ENCODE measurements at places on chromosomes 12 and 14.

GRCh38 chr12:2282318-2282717 is 229.5 kb downstream of the CACNA1C start:
- no peak for DNase-seq

DNA sequence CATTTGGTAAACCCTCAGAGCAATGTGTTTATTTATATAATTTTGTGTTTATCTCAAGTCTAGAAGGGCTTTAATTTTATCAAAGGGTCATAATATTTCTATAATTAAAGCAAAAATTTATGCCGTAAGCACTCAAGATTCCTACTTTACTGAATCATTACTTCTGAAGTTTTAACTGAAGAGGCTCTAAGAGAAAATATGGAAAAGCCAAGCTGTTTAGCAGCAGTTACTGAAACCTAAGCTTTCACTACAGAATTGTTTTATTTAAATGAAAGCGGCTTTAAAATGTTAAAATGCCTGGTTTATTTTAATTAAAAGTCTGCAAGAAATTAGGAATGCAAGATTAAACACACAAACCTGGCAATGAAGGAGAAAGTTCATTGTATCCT is 73.9 kb upstream of the BBS10 start:
- DNase-seq, result no peak

- no peak for DNase-seq
Observed at GRCh38 chr14:24123424-24124417, 6.7 kb upstream of the FITM1 start.

GRCh38 chr14:83291714-83292113 is 1758.1 kb upstream of the SEL1L start:
- DNase-seq, result no peak

DNA sequence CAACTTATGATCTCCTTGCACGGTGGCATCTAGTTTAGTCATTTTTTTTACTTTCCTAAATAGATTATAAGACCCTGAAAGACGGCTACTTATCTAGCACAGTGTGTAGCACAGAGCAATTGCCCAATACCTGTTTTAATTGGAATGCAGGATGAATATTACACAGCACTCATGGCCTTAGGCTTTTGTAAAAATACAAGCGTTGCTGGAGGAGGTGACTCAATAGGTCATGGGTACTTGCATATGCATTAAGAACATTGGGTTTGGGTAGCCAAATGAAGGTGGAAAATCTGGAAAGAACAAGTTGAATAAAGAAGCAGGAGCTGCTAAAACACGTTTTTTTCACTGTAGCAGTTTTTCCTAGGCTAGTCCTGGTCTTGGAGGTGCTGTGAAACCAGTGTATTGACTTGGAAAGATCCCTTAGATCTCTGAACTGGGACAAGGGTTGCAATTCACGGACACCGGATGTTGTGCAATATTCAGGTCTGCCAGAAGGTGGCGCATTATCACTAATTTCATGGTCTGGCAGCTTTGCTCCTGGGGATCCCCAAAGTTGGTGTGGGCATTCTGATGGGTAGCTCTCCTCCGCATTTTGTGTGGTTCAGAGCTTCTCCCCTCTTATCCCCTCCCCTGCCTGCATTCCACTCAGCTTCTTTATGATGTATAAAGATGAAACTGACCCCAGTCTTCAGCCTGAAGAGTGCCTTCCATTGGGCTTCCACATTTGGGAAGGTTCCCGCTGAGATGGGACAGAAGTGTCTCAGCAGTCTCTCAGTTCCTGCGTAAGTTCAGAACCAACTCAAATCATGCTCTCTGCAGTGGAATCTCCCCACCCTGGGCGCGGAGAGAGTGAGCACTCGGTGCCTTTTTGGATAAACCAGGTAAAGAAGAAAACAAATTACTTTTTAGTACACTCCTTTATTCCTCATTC is 278.3 kb downstream of the NRXN3 start:
- no peak for DNase-seq

DNA sequence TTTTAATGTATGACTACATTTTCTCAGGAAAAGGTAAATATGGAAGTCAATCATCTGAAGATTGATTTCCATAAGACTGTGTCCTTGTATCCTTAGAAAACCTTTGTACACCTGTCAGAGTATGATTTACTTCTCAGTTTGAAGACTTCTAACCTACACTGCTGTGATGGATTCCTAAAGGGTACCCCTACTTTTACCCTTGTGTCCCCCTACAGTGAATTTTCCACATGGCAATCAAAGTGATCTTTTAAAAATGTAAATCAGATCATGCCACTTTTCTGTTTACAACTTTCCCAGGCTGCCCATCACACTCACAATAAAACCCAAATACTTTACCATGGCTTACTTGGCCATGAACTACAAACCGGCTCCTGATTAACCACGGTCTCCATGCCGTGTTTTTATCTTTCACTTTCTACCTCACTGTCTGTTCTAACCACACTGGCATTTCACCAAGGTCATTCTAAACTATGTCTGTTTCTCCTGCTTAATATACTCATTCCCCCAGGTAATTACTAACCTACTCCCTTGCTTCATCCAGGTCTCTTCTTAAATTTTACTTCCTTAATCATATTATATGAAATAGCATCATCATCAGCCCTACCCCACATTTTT is 8.1 kb downstream of the DNAI7 start:
- no peak for DNase-seq

DNA sequence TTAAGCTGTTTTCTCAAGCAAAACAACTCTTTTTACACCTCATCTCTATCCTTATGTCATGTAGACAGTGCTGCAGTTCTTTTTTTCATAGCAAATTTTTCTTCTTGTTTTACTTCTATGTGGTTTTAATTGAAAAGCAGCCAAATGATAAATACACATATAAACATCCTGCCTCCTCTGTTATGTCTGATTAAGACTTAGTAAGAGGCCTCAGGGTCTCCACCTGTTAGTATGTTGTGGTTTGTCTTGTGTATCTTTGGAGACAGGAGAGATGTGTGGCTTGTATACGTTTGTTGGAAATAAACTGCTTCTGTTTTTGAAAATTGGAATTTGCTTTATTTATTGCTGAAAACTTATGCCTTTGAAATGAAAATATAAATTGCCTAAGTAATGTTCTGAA is 32.0 kb downstream of the PEX5 start:
- DNase-seq, result no peak

DNA sequence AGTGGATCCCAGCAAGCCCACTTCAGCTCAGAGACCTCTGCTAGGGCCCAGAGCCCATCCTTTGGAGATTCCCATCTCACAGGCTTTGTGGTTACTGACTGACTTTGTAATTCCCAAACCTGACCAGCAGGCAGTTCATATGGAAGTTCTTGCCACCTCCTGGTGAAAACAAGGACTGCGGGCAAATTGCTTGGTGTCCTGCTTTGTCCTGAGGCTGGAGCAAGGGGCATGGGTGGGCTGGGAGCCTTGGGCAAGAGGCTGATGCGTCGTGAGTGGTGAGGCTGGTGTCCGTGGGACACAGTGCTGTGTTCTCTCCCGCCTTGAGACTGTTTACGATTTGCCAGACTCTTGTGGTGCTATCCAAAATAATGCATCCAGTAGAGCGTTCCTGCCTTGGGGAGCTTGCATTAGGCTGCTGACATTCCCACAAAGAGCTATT is 91.0 kb downstream of the LRRC74A start:
- DNase-seq, result peak; percentile 46

GRCh38 chr14:68141281-68142088 is 321.9 kb downstream of the RAD51B start:
- no peak for DNase-seq

DNA sequence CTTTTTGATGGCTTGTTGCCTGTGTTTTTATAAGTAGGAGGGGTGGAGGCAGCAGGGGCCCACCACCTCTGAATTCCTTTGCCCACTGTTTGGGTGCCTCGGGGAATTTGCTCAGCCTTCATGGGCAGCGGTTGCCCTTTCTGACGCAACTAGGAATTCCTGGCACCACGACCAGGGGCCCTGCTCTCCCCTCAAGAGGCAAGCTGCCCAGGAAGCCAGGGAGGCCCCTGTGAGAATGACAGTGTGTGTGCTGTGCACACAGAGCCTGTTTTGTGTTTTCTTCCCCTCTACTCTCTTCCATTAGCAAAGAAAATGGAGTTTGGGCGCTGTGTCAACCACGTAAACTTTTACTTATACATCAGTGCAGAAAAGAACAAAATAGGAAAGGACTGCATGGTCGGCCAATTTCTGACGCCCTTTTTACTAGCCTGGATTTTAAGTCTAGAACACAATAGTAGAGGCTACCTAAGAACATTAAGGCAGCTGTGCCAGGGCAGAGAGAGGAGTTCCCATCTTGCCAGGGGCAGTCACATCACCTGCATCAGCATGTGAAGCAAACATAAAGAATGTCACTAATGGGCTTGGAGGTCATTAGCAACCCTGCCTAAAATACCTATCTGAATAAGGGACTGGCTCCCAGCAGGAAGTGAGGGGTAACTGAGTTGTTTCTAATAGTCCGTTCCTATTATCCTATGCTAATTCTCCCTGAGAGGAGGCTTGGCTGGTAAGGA is 17.9 kb upstream of the PTGR2 start:
- no peak for DNase-seq

DNA sequence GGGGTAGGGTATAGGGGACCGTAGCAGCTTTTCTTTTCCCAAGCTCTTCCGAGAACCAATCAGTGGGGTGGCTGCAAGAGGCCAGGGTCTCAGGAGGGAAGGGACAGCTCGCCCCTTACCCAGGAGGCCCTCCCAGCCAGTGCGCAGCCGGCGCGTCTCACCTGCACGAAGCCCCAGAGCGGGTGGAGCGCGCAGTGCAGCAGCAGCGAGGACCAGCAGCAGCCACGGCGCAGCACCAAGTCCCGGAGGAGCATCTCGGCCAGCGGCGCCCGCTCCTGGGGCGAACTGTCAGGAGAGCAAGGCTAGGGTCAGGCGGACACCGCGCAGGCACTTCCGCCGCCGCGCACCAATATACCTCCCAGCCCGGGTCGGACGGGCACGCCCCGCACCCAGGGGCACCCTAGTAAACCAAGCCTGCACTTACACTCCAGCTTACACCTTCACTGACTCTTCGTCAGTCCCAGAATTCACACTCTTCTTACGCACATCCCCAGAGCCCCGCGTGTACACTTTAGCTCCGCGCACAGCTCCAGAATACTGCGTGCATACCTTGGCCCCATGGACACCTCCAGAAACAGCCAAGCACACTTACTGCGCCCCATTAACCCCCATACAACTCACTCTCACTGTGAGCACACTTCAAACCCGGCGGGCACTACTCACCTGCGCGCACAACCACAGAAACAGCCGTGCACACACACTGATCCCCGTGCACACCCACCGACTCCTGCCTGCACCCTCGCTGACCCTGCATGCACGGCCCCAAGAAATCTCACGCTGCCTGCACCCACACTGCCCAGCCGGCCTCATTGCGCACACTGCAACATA is 606 bp downstream of the PRIMA1 start:
- DNase-seq, result no peak

DNA sequence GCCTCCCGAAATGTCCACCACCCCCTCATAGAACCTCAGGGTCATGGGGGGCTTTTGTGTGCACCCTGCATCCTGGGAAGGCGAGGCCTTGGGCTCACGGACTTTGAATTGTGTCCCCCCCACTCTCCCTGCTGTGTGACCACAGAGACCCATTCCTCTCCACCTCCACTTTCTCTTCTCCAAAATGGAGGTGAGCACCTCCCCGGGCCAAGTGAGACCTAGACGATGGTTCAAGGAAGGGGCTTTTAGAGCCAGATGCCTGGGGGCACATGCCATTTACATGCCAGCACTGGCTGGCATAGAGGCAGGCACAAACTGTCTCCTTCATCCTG is 33.5 kb downstream of the CYP46A1 start:
- DNase-seq, result no peak

GRCh38 chr14:71532344-71532743 is 399.9 kb upstream of the RGS6 start:
- no peak for DNase-seq

DNA sequence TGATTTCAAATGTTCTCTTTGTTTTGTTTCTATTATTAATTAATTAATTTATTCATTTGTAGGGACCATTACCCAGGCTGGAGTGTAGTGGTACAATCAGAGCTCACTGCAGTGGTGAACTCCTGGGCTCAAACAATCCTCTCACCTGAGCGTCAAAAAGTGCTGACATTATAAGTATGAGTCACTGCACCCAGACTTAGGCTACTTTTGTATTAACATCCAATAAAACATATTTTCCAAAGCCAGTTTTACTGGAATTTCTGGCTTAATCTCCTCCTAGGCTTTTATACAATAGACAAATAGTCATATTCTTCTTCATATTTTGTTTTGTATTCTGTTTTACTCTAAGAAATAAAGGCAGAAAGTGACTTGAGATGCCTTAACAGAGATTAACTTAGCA is 749.6 kb downstream of the SLC16A7 start:
- DNase-seq, result peak; percentile 74

GRCh38 chr12:53856132-53856531 is 82.5 kb upstream of the HOXC13 start:
- DNase-seq, result no peak

DNA sequence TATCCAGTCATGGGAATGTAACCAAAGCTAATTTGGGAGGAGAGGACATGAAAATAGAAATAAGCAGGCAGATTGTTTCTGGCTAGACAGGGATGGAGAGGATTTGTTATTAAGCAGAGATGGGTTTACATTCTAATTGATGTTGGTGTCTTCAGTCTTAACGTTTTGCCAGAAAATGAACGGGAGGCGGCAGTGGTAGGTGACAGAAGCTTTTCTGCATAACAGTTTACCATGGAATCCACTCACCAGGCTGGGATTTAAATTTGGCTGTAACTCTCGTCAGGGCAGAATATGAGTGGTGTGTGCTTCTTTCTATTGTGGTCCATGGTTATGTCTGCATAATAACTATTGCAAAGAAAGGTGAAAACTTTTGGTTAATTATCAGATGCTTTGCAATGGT is 50.2 kb upstream of the OTX2 start:
- DNase-seq, result no peak

GRCh38 chr14:53209370-53209769 is 56.2 kb upstream of the DDHD1 start:
- DNase-seq, result no peak

DNA sequence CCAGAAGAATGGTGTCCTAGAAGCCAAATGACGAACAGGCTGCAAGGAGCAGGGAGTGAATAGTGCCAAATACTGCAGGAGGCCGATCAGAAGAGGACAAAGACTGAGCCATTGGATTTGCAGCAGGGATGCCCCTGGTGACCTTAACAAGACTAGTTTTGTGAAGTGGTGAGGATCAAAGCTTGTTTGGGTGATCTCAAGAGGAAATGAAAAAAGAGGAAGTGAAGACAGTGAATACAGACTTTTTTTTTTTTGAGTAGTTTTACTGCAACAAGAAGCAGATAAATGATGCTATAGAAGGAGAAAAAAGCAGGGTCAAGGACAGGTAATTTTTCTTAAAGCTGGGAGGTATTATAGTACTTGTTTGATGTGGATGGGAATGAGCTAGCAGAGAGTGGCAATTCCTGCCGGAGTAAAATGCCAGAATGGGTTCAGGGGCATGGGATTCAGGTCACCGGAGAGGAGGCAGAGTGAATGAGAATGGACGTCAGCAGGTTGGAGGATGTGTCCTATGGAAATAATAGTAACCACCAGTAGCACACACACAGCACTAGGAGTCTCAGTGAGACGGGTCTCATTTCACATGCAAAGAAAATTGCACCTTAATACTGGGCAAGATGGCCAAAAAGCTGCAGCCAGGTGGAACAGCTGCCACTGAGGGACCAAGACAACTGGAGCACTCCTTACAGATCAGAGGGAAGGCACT is 345.8 kb upstream of the CCDC196 start:
- no peak for DNase-seq
